Stimulated activated CD4-positive, alpha-beta T cell treated with anti-CD3 and anti-CD28 coated beads, Interleukin-1b, Interleukin-23, amount 100 ng/mL, for 1 hour (primary cell): ENCODE measurements at places on chromosomes 11 and 22.

DNA sequence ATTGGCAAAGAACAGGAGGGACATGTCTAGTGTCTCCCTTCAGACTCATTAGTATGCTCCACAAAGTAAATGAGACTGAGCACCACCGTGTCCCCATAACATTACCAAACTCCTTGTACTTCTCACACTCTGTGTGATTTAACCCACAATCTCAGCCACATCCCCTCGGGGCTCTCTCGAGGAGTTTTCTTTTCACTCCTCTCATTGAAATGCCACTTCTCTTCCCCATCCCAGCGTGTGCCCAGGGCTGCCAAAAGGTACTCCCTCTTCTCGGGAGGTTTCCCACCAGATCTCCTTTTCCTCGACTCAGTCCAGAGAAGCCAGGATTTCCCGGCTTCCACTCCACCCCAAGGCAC is 1.1 kb downstream of the RBFOX2 start:
- DNase-seq = no peak

- no peak for DNase-seq
These were observed 852 bp downstream of the BUD13 start for GRCh38 chr11:116771935-116772334.

DNA sequence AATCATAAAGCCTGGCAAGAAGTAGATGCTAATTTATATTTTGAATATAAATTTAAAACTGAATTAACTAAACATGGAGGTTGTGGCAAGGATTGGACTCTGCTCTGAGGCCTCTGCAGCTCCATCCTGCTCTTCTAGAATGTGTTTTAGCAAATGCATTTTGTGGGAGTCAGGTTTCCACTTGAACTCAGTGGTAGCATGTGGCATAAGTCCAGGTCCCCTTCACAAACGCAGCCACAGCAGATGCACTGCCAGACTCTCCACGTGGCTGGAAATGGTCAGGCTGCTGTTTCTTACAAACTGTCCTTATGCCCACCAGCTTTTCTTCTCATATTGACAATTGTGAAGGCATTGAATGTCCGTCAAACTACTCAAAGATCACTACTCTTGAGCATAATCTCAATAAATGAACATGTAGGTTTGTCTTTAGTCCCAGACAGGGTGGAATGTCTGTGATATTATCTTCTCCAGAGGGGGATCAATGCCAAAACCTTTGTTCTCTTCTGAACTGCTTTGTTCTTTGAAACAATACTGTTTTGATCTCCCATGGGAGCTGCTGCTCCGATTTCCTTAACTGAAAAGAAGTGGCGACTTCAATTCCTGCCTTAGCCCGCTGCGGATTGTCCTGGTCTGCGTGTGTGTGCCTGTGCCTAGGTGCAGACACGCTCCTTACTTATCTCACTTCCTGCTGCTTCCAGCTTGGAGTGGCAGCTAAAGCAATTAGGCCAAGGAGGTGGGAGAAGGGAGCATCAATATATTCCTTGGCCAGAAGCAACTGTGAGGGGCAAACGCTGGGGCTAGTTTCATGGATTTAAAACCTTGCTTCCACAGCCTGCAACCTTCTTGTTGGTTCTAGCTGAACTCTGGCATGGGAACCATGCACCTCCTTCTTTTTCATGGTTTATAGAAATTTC is 24.2 kb downstream of the EIF4G2 start:
- no peak for DNase-seq

- DNase-seq = no peak
These were observed 790 bp downstream of the RAB1B start for GRCh38 chr11:66268952-66269905.

DNA sequence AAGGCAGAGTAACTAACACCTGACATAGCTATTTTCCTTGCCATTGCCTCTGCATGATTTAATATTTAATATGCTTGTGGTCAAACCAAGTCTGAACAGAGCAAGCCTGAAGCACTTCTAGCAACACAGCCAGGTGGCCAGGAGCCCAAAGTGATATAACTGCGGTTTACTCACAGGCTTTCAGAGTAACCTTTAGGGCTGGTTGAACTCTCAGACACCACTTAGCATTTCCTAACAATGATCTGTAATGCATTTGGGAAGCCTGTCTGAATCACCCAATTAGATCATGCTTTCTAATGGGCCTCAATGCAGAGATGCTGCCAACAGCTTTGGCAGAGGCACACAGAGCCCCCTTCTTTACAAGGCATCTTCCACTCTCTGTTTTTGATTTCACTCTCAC is 96.1 kb downstream of the FDX1 start:
- DNase-seq = no peak

DNA sequence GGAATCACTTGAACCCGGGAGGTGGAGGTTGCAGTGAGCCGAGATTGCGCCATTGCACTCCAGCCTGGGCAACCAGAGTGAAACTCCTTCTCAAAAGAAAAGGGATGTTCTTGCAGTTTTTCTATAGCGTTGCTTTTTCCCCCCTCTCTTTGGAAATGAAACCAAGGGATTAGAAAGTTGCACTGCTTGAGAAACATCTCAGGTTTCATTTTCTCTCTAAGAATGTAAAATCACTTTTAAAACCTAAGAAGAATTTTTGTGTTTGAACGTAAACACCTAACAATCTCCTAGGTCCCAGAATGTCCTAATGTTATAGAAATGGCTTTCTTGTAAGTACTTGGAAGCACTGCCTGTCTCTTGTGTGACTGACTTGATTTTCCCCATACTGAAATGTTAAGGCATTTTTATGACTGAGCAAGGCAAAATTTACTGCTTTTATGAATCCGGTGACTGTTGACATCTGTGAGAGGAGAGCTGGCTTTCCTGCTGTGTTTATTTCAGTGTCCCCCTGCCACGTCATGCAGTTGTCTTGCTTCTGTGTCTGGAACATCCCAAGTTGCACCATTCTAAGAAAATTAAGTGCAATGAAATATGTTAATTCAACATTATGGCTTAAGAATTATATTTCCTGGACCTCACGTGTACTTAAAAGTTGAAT is 37.7 kb downstream of the NF2 start:
- DNase-seq = no peak

- DNase-seq = no peak
These were observed 1.4 kb downstream of the CHKB start for GRCh38 chr22:50581031-50581949.

DNA sequence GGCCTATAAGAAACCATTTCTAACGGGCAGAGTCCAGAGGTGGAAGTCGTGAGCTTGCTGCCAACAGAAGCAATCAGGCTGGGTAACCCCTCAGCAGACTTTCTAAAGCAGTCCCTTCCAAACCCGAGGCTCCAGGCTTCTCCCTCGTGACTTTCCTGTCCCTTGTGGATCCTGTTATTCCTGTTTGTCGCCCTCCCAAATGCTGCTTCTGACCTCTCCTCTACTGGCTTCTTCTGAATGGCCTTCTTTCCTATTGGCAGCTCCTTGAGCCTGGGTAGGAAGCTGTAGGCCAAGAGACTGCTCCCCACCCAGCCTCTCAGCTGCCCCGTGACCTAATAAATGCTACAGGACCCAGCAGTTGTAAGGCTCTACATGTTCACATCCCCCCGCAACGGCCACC is 35.0 kb downstream of the MAFF start:
- DNase-seq = no peak

- DNase-seq = no peak
These were observed 279.8 kb downstream of the DDX10 start for GRCh38 chr11:108944471-108945178.

DNA sequence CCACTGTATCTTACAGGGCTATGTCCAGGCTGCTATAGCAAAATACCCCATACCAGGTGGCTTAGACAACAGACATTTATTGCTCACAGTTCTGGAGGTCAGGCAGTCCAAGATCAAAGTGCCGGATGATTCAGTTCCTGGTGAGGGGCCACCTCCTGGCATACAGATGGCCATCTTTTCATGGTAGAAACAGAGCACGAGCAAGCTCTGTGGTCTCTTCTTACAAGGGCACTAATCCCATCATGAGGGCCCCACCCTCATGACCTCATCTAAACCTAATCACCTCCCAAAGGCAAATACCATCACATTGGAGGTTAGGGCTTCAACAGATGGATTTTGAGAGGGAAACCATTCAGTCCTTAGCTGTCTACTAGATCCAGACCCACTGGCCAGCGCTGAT is 117.4 kb upstream of the NECTIN1 start:
- DNase-seq = no peak

- DNase-seq = no peak
These were observed 2.3 kb upstream of the KCTD14 start for GRCh38 chr11:78025378-78025777.

DNA sequence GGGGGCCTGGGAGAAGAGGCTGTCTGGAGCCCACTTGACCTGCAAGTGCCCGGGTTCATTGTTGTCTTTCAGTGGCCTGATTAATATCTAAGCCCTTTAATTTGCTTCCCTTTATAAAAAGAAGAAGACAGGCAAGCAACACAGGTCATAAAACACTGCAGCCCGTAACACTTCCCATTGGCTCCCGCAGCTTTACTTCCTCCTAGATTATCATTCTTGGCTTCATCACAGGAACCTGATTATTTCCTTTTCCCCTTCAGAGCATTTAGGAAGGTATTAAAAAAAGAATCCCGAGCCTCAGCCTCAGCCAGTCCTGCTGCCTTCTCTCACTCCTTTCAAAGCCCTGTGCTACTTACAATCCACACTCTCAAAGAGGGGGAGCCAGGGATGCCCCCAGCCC is 183.2 kb downstream of the GRIK4 start:
- no peak for DNase-seq

DNA sequence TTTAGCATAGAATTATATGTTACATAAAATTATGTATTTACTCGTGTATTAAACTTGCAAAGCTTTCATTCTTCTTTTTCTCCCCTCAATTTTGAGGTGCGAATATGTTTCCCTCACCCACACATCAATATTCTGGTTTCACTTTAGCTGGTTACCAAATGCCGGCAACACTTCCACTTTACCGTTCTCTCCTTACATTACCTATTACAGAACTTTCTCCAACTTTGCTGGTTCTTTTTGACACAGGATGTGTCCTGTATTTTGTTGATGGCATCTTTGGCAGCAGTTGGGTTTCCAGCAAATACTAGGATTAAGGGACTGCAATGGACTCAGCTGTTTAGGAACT is 84.9 kb downstream of the PRR5L start:
- no peak for DNase-seq

GRCh38 chr22:40345815-40346184 is 500 bp upstream of the ADSL start:
- DNase-seq = peak; percentile 38

DNA sequence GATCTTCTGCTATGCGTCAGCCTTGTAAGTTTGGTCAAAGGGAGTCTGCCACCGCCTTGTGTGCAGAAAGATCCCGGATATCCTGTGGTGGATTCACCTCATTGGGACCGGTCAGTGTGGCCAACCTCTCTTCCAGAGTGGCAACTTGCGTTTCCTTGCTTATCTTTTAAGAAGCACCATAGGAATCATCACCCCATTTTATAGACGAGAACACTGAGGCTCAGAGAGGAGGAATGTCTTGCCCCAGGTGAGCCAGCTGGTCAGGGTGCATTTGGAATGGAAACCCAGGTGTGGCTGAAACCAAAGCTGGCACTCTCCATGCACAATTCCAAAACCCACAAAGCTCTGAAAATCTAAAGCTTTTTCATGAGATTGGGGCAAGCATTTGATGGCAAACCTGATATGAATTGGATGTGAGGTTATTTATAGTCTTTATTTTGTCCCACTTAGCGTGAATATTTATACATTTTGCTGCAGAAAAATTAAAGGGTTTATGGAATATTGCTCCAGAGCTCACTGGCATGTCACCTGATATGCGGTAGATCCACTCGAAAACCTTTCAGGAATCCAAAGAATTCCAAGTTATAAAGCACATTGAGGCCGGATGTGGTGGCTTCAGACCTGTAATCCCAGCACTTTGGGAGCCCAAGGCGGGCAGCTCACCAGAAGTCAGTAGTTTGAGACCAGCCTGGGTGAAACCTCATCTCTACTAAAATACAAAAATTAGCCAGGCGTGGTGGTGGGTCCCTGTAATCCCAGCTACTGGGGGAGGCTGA is 12.1 kb upstream of the EIF3D start:
- no peak for DNase-seq

- DNase-seq = no peak
These were observed 11.4 kb upstream of the CAT start for GRCh38 chr11:34427186-34427805.

DNA sequence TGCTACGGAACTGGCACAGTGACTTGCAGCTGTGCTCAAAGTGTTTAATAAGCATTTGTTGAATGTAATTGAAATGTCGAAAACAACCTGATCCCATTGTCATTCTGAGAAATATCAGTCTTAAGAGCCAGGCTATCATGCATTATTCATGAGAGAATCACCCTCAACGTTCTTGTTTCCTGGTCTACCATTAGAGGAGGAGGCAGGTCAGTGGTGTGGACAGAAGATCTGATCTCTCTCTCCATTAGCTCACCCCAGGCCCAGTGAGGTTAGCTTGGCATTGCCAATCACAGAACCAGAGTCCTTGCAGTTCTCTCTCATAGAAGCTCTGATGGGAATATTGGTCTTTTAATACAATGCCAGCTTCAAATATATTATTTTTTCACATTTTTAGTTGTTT is 121.1 kb upstream of the SPON1 start:
- no peak for DNase-seq

DNA sequence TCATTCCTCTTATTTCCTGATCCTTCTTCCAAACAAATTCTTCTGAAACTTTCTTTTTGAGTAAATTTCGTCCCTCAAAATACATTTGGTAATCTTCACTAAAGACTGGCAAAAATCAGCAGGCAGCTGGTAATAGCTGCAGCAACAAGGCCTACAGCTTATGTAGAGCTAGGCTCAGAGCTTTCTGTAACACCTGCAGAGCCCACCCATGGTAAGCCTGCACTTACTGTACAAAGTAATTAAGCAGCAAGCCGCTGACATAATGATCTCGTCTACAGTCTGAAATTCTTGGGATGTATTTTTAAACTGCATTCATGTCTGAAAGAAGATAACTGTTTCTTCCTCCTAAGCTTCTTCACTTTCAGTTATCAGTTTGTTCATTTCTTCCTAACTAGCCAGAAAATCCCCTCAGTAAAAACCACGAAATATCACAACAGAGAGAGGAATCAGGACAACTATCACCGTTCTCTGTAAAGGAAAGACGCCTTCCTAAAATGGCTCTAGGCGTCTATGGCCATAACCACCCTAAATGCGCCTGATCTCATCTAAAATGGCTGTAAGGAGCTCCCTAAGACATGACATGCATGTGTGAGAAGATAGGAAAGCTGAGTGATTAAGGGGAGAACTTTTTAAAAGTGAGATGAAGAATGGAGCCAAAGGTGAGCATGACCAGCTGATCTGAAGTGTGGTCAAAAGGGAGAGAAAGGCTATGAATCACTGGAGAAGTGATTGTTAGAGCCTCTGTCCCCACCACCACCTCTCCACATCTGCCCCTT is 56.2 kb downstream of the DENND5A start:
- no peak for DNase-seq
